Smooth muscle cell of trachea (primary cell): ENCODE measurements at places on chromosomes 1 and 21. TPM values are rescaled to one million over a fixed set of nuclear protein-coding genes. Genes with fewer than 3 reads are reported as not detected.

RPL11 gene
- 750 and 1,055 TPM in 2 replicates for total RNA-seq

TPR gene
- total RNA-seq, result 63.0 and 90.3 TPM in 2 replicates

MEX3A gene
- 0.73 and 2.0 TPM in 2 replicates for total RNA-seq

CTTNBP2NL gene
- total RNA-seq, result 12.6 and 19.2 TPM in 2 replicates

ALPL gene
- total RNA-seq, result 0.87 and 13.9 TPM in 2 replicates

LAMTOR5 gene
- total RNA-seq, result 45.5 and 75.8 TPM in 2 replicates

AUNIP gene
- total RNA-seq, result 0.33 and 1.0 TPM in 2 replicates

AP4B1 gene
- total RNA-seq, result 18.7 and 27.2 TPM in 2 replicates

PLD5 gene
- total RNA-seq, result 0.15 TPM in 1 of 2 replicates, not detected in the other

DCDC2B gene
- total RNA-seq, result not detected in 2 replicates

SERBP1 gene
- total RNA-seq, result 145 and 214 TPM in 2 replicates

B3GALT6 gene
- 25.5 and 38.4 TPM in 2 replicates for total RNA-seq

LCE1C gene
- not detected in 2 replicates for total RNA-seq

S1PR1 gene
- total RNA-seq, result 20.8 and 22.0 TPM in 2 replicates

IVL gene
- total RNA-seq, result not detected in 2 replicates
